ENCODE measurements at places on chromosomes 5 and 9.

GRCh38 chr9:127612939-127613582 lies 984 bp downstream of the STXBP1 start:
- DNase-seq = no peak

DNA sequence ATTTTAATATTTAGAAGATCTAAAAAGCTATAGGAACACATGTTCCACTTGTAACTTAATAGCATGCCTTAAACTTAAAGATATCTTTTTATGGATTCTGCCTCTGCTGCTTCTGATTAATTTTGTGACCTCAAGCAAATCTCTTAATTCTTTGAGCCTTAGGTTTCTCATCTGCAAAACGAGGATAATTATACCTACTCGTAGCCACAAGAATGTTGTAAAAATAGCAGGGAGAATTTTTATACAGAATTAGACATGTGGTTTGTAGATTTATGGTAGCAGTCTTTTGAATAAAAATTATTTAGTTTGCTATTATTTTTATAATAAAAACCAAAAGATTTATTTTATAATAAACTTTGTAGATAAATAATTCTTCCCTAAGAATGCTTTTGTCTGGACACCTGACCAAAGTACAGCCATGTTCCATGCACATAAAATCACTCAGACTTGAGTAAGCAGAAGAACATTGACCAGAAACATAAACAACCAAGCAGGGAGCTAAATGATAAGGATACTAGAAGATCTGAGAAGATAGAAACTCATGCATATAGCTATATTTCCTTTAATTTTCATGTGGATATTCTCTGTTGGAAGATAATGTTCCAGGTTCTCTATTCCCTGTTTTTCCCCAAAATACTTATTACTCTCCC lies 18.5 kb downstream of the C9orf85 start:
- no peak for DNase-seq

DNA sequence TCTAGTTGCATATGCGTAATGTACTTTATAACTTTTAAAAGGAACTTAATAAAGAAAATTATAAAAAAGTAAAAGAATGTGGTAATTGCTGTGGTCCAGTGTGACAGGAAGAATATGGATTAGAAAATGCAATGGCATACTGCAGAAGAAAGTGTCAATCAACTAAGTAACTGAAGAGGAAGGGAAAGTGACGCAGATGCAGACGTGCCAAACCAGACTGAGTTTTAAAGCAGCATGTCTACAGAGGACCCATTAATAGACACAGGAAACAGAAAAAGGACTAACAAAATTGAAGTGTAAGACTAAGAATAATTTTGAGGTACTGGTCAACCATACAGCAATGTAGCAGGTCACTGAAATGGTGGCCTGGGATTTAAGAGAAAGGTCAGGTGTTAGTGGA lies 73.3 kb downstream of the DPYSL3 start:
- DNase-seq = no peak

GRCh38 chr9:98369896-98370295 lies 114.4 kb upstream of the TBC1D2 start:
- DNase-seq = no peak

DNA sequence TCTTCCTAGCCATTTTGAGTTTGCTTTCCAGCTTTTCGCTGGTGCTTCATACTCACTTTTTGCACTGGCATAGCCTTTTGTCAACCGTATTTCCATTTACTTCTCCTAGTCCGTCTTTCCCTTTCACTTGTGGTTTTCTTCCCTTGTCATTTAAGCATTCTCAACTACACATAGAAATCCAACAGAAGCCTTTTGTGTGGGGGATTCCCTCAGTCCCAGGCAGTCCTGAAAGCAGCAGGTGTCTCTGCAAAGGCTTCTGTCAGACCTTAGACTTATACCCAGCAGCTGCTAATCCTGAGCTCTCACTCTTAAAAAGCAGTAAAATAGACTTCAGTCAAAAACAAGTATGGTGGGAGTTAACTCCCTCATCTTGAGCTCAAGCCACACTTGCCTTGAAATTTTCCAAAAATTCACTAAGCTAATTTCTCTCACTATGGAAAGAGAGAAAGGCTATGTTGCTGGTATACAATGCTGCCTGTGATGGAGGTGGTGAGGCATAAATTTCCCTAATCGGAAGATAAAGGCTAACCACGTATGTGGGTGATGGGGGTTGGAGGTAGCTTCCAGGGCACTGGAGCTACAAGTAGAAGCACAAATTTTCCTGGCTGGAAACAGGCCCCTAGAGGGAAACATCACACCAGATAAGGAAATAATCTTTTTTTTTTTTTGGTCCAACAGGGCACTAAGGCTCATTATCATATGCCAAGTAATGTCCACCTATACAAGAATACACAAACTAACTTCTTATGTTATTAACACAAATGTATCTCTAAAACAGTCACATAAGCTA lies 34.8 kb upstream of the IFNK start:
- no peak for DNase-seq

Data from thymus (tissue), 14 donors.